ENCODE measurements at places on chromosomes 2 and 18.

- no peak for DNase-seq
Measured at GRCh38 chr18:57664568-57665165, 43.0 kb upstream of the NARS1 start.

DNA sequence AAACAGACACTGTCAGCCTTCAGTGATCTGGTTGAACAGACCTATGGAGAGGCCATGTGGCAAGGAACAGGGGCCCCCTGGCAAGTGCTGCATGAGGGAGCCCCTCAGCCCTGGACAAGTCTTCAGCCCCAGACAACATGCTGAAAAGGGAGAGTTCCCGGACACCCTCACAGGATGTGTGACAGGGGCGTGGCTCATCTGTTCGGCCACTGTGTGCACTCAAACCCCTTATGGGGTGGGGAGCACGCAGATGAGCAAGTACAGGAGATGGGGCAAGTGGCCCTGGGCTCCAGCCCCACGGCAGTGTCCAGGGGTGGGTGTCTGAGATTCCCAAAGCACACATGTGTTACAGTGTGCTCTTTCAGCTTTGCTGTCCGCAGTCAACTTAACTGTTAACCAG, 35.4 kb upstream of the MPPE1 start:
- DNase-seq, result no peak

- no peak for DNase-seq
Measured at GRCh38 chr18:58386780-58387179, 242.1 kb downstream of the ALPK2 start.

GRCh38 chr2:38045811-38046210, 30.1 kb downstream of the CYP1B1 start:
- no peak for DNase-seq

- DNase-seq, result peak; percentile 85
Measured at GRCh38 chr2:74003494-74004211, 18.9 kb downstream of the TET3 start.

DNA sequence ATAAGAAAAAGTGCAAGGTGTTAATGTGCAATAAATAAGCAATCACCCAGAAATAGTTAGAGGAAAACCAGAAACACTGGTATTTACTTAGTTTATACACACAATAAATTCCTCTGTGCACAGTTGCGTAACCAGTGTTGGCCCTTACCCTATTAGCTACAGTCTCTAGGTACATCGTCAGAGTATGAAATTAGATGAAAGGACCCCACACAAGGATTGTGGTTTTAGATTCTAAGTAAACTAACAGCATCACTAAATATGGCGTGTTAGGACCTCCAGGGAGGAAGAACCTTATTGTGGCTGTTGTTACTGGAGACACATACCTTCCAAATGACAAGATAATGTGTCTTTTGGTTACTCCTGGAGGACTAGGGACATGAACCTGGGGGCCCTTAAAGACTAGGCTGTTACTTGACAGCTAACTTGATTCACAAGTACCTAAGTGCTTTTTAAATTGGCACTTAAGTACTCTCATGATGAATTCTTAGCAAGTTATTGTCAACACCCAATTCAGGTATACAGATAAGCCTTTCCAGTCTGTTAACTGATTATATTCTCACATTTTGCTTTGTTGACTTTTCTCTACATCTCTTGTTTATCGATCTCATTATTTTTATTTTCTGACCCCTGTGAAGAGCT, 115.3 kb downstream of the FEZ2 start:
- no peak for DNase-seq

DNA sequence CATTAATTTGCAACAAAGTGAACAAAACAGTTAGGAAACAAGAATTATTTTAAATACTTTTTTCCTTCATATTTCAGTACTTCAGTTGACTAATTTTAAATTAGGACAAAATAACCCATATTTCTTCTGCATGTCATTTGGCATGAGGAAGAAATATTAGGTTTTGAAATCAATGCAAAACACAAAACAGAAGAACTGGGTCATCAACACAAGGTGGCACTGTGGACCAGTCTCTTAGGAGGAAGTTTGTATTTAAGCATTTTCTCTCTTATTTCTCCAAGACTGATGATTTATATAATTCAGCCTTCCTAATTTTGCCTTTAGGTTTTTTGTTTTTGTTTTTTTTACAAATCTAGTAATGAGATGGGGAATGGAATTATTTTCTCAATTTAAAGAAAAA, 352.8 kb upstream of the KCNH7 start:
- DNase-seq, result peak; percentile 21

DNA sequence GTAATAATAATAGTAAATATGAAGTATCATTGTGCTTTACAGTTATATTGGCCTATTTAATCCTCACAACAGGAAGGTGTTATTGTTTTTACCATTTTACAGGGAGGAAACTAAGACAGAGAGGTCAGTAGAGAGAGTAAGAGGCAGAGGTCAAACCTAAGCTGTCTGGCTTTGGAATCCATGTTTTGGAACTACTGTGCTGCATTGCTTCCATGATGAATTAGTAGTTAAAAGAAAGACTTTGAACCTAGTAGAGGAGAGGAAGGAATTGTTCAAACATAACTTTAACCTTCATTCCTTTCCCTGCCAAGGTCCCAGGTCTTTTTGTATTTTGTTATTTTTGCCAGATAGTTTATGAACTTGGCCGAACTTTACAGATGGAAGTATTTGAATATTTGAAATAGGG, 80.9 kb downstream of the PHLPP1 start:
- no peak for DNase-seq

DNA sequence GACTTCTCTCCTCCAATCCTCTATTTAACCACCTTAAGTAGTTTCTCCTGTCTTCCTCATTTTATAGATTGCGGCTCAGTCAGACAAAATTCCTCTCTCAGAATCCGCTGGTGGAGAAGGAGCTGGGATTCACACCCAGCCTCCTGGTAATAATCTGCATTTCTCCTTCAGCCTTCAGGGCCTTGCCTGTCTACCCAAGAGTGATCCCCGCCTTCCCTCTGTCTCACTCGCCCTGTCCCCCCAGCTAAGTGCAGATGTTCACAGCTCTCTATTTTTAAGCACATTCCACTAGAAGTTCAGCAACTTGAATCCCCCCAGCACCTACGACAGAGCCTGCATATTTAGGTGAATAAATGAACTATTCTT, 212.5 kb upstream of the HAAO start:
- DNase-seq, result no peak
